ENCODE measurements at places on chromosomes 13 and 19.
A peak's percentile ranks its signal among the peaks of the same experiment; 100 is the strongest.

DNA sequence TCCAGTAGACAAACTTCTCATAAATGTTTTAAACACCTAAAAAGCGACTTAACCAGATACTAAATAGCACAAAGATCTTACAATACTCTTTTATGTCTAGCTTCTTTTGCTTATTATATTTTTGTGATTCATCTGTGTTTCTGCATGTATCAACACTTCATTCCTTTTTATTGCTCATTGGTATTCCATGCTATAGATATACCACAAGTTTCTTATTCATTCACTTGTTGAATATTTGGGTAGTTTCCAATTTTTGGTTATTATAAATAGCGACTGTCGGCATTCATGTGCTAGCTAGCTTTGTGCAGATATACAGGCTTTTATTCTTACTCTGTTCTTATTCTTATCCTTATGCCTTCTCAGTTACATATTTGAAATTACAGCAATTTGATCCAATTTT lies 50.0 kb upstream of the RGCC start:
- DNase-seq: no peak

DNA sequence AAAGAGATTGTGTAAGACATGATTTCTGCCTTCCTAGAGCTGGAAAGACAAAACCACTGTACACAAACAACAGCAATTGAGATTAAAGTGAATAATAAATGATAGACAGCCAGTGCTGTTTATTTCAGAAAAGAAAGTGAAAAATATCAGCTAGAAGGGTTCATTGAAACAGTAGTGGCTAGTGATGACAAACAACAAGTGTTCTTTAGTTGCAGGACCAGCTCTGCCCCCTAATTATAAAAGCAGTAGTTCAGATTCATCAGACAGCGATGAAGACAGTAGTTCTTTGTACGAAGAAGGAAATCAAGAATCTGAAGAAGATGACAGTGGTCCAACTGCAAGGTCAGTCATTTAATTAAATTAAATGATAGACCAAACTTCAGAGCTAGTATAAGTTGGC lies 14.8 kb downstream of the GPALPP1 start:
- DNase-seq: no peak

- DNase-seq: no peak
Observed at GRCh38 chr13:96011291-96011872, 41.8 kb downstream of the UGGT2 start.

DNA sequence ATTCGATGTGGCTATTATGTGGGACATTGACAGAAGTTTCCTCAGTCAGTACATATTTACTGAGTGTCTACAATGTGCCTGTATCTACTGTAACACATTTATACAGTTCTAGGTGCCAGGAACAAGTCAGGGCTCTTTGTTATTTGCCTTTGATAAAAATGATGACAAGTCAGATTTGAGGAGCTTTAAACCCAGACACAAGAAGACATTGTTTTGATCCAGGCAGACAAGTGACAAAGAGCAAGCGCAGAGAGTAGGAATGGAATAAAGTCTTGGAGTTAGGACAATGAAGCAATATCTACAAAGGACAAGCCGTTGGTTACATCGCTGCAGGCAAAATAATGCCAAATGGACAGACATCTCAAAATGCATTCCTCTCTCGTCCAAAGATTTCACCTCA lies 70.1 kb downstream of the ITGBL1 start:
- DNase-seq: no peak

GRCh38 chr13:43558326-43558725 lies 228.4 kb downstream of the ENOX1 start:
- DNase-seq: no peak

- no peak for DNase-seq
Observed at GRCh38 chr13:66553391-66553790, 676.7 kb downstream of the PCDH9 start.

- DNase-seq: no peak
Observed at GRCh38 chr13:95378603-95379002, 77.4 kb upstream of the ABCC4 start.

GRCh38 chr19:29524912-29525831 lies 622 bp upstream of the VSTM2B start:
- DNase-seq: peak; percentile 75

GRCh38 chr19:3785938-3786824 lies at the start of gene MATK:
TSS of gene MATK (minus strand) at chr19:3786381. CDS start at chr19:3785135, 1,246 bp downstream.
- no peak for DNase-seq

- DNase-seq: no peak
Observed at GRCh38 chr13:100298116-100298681, 209.3 kb downstream of the PCCA start.

DNA sequence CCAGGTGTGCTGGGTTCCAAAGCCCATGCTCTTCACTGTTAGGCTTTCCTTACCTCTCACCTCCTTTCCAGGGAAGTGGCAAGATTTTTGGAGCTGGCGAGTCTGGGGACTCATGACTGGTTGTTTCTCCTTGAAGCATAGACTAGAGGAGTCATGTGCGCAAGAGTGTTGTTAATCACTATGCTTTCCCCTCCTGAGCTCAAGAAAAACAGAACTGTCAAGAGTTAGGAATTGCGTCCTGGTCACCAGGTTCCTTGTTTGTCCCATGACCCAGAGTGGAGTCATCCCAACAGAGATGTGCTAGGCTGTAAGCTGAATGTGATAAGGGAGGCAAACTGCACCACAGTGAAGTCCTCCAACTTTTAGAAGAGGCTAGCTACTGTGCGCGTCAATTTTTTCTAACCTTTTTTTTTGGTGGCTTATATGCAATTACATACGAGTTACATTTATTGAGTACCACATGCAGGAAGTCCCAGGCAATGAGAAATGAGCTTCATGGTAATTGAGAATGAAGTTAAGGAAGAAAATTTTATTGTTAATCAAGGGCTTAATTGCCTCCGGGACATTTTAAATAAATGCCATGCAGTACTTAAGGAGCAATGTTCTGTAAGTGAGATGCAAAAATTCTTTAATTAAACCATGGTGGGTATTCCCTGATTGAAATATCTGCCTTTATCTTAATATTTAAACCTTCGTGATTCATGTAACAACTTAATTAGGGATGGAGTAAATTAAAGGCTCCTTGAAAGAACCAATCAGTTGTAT lies 233.9 kb downstream of the ZIC5 start:
- no peak for DNase-seq

DNA sequence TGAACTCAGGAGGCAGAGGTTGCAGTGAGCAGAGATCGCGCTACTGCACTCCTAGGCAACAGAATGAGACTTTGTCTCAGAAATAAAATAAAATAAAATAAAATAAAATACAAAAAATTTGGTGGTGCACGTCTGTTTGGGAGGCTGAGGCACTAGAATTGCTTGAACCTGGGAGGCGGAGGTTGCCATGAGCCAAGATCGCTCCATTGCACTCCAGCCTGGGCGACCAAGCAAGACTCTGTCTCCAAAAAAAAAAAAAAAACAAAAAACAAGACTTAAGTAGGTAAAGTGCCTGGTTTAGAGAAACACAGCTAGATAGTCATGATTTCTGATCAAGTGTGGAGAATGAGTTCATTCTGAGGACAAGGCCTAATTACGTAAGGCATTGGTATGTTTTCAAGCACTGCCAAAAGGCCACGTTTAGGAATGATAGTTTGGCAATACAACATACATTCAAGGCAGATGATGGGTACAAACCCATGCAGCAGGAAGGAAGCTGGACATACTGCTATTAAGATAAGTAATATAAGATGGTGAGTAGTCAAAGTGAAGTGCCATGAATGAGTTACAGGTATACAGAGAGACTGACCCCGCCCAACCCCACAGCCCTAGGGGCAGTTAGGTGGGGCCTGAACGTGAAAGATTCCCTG lies 4.8 kb upstream of the UCHL3 start:
- no peak for DNase-seq

- DNase-seq: no peak
Observed at GRCh38 chr13:42083138-42083770, 34.8 kb downstream of the DGKH start.

- DNase-seq: no peak
Observed at GRCh38 chr19:4580021-4580901, 20.8 kb upstream of the SEMA6B start.

DNA sequence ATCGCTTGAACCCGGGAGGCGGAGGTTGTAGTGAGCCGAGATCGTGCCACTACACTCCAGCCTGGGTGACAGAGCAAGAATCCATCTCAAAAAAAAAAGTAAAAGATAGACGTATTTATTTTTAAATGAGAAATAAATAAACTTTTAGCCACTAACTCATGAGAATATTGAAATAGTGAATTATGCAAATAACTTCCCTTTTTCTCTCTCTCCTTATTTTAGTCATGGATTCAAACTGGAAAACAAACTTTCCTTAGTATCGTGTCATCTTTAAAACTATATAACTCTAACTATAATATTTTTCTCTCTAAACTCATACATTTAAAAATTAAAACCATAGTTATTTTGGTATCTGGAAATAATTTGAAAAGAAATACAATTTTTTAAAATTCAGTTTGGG lies 96.1 kb downstream of the FRY start:
- no peak for DNase-seq

GRCh38 chr13:27621116-27621365 lies 651 bp upstream of the POLR1D start:
- no peak for DNase-seq

DNA sequence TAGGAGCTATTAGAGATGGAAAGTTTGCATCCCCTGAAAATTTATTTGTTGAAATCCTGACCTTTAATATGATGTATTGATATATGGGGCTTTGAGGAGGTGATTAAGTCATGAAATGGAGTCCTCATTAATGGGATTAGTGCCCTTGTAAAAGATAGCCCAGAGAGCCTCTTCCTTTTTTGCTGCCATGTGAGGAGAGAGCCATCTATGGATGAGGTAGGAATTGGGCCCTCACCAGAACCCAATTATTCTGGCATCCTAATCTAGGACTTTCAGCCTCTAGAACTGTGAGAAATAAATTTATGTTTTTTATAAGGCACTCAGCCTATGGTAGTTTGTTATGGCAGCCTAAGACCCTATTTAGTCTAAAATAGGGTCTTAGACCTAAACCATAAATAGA lies 250.2 kb upstream of the SLITRK1 start:
- DNase-seq: no peak

- peak; percentile 73 for DNase-seq
Observed at GRCh38 chr13:111917901-111918300, 149.0 kb upstream of the SOX1 start.

- DNase-seq: no peak
Observed at GRCh38 chr19:44789943-44790483, 12.3 kb downstream of the CBLC start.

DNA sequence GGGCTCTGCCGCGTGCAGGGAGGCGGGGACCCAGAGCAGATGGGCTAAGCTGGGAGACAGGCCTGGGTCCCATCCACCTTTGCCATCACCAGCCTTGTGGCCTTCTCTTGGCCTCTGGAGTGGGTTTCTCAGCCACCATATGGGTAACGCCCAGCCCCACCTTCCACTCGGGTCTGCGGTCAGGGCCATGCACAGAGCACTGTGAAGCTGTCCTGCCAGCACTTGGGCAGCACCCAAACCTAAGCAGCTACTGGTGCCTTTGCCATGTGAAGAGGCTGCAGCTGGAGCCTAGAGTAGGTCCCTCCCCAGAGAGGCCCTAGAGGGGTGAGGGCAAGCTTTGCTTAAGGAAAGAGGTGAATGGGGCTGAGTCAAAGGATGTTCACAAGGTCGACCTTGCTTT lies 24.1 kb upstream of the NPAS1 start:
- DNase-seq: no peak

GRCh38 chr19:43306097-43306496 lies 36.8 kb upstream of the PSG9 start:
- DNase-seq: no peak

DNA sequence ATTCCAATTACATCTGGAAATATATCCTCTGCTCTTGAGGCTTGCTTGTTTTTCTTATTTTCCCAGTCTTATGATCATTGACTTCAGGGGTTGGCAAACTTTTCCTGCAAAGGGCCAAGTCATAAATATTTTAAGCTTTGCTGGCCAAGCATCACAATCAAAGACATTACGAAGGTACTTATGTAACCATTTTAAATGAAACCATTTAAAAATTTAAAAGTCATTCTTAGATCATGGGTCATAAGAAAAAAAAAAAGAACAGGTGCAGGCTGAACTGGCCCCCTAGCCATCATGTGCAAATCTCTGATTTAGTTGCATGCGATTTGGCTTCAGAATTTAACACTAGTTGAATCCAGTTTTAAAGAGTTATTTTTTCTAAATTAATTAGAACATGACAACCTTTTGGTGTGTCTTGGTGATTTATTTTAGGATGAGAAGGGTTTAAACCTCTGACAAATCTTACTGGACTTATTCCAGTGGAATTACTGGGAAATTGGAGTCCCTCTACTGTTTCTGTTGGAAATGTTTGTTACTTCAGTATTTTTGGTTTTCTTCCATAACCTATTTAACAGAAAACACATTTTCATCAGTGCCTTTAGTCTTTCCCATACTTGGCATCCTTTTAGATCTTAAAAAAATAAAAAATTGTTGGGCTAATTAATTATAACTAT lies 148.1 kb downstream of the NHLRC3 start:
- DNase-seq: no peak

DNA sequence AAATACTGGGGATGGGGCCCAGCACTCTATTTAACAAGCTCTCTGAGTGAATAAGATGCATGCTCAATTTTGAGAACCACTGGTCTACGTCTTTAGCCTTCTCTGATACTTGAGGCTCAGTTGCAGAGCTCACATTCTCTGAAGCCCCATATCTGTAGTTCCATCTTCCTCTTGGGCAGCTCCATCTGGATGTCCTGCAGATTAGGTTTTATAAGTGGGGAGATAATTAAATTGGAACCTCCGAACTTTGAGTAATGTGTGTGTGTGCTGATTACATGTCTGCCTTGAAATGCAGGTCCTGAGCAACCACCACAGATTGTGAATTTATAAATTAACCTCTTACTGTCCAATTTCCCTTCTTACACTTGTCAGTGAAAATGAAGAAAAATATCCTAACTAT lies 7.2 kb upstream of the RASL11A start:
- DNase-seq: no peak

DNA sequence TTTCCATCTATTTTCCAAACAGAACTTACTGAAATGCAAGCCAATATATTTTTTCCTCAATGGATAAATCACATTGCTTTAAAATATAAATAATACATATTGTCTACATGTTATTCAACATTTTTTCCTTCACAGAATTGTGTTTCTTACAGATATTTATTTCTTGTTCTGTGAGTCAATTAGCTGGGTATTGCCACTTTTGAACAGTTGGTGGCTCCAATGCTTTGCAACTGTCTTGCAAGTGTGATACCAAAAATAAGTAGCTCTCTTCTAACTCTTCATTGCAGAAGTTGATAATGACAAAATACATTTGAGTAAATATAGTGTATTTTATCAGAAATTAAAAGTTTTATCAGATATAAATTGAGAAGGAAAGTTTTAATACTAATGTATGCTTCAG lies 17.1 kb upstream of the GPC5 start:
- no peak for DNase-seq

- no peak for DNase-seq
Observed at GRCh38 chr13:39913928-39914327, 258.5 kb downstream of the COG6 start.

All from posterior vena cava (tissue), 2 donors.